ENCODE measurements at places on chromosomes 1 and 21.

GRCh38 chr1:64917328-64917861, 49.0 kb downstream of the JAK1 start:
- DNase-seq: no peak

DNA sequence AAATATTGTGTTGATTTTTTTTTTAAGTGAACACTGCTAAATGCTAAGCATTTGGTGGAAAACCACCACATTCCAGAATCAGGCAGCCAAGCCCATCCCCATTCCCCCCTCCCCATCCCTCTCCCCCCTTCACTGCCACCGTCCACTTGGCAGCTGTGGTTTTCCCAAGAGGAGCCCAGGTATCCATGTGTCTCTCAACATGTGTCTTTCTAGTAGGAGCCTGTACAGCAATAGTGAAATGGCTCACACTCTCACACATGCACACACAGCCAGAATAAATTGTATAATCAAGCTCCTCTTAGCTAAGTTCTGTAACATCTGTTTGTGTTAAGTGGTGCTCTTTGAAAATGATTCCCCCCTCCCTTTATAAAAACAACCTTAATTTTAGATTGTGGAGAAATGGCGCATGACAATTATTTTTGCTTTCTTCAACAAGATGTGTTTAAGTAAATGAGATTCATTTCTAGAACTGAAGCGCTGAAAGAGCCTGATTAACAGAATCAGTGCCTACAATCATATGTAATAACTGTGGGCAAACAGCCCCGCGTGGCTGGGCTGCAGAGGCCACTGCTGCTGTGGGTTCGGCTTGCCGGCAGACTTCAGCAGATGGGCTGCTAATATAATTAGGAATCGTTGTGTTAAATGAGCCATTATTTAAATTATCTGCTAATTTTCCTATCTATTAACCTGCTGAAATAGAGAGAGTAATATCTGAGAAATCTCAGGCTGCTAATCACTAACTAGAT, 43.3 kb downstream of the BACE2 start:
- no peak for DNase-seq

GRCh38 chr21:15870819-15871218, 141.0 kb downstream of the USP25 start:
- no peak for DNase-seq

DNA sequence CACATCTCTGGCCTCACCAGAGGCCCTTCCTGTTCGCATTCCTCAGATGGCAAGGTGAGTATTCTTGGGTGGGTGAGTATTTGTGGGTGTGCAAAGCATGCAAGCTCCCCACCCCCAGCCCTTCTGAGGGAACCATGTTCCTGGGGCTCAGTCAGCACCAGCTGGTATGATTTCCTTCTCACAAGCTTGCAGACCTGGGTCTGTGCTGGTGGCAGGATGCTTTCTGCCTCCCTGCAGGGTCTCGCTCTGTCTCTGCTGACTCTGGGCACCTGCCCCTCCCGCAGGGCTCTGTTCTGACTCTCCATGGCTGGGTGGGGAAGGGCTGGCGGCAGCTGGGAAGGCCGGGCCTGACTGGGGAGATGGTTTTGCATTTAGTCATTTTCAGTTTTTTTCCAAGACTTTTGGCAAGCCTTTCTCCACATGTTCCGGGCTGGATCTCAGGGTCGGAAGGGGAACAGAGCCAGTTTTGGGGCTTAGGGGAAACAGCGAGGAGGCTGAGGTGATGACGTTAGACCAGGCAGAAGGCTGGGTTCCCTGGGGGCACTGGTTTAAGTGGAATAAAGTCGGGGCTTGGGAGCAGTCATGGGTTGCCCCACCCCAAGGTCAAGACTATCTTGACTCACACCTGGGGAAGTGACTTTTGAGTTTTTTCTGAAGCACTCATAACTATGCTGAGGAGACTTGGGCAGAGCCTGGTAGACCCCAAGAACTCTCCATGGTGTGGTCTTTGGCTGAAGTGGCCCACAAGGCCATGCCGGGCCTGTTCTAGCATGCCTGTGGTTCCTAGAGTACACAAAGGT, 6.2 kb downstream of the RASSF5 start:
- DNase-seq: no peak

GRCh38 chr1:234941321-234942011, 187.2 kb downstream of the TOMM20 start:
- no peak for DNase-seq

GRCh38 chr21:39637971-39638240, 25.2 kb downstream of the B3GALT5 start:
- no peak for DNase-seq

DNA sequence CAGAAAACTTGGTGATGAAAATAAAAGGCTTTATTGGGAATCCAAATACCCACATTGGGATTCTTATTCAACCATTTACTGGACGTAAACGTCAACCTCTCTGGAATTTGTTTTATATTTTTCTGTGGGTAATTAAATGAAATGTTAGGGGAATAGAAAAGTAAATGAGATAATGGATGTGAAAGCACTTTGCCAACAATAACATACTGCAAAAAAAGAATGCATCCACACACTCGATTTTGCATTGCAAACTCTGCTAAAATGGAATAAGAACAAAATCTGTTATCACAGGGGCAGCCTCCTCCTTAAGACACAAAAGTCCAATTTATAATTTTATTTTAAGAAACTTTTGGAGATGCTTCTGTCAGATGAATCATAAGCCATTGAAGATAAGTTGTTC, 88.4 kb downstream of the ERG start:
- DNase-seq: no peak

- no peak for DNase-seq
These were observed 604.8 kb downstream of the PLA2G4A start for GRCh38 chr1:187433598-187433997.

GRCh38 chr21:36980280-36981048, 14.0 kb upstream of the HLCS start:
- DNase-seq: no peak

DNA sequence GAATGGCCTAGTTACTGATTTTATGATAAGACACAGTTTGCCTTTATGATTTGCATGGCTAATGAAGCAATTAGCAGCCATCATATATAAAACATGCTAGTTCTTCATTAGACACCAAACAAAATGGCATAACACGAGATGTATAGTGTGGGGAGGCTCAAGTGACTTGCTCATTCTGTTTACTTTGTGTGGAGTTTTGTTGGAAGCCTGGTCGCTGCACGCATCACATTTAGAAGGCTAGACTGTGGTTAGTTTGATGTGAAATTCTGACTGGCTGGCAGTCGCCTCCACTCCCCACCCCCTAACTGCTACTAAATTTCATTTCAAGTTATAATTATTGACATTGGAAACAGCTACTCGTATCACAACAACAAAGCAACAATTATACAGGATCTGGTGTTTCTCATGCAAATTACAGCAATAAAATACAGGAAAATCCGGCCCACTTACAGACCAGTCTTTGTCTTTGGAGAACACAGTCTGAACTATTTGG, 356.1 kb downstream of the LMO4 start:
- DNase-seq: peak; percentile 0

- peak; percentile 8 for DNase-seq
These were observed 24.4 kb upstream of the ZC3H12A start for GRCh38 chr1:37449936-37450335.

GRCh38 chr1:179558078-179558477, 17.7 kb downstream of the NPHS2 start:
- DNase-seq: no peak

- DNase-seq: no peak
These were observed 9.1 kb downstream of the YBEY start for GRCh38 chr21:46295177-46295770.

DNA sequence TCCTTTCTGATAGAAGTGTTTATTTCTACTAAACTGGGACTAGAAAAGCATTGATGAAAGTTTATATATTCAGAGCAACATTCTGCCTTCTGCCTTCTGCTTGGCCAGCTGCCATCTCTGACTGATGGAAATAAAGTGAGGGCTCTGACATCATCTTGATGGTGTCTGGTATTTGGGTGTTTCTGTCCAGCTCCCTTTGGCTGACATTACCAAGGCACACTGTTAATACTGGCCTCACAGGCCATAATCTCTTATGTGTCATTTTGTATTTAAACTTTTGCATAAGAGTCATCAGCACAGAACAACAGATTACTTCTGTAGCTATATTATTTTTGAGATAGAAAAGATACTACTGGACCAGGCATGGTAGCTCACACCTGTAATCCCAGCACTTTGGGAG, 216.9 kb downstream of the RYR2 start:
- no peak for DNase-seq

DNA sequence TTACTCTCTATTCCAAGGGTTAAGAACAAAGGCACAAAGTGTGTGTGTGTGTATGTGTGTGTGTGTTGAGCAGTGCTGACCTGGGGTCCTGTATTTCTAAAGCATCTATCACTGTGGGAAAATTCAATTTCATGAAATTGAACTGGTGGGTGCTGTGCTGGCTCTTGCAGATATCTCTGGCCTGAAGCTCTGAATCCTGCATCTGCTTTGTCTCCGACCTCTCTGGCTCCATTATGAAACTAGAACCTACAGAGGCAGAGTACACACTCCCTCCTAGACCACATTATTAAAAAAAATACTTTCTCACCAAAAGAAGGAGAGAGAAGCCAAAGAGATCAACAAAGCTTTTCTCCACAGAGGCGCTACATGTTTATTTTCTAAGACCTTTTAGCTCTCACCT, 88.4 kb upstream of the PDE4B start:
- no peak for DNase-seq

DNA sequence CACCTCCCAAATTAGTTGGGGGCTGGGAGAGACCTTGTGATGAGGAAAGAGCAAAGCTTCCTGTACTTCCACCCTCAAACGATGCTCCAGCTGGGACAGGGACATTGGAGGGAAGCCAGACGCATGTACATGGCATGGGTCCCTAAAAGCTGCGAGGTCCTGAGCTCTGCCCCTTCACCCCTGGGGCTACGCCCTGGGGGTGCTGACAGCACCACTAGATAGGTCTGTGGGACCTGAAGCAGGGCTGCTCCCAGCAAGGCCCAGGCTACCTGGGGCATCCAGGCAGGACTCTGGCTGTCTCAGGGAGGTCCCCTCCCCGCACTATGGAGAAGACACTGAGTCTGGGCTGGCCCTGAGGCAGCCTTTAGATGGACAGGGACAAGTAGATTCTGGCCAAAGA, 83.4 kb downstream of the DMRTB1 start:
- DNase-seq: no peak

- no peak for DNase-seq
These were observed 9.1 kb downstream of the PTGFRN start for GRCh38 chr1:116918714-116919357.

All from CD4-positive, alpha-beta T cell treated with Interleukin-21 for 1 hour (primary cell).